ENCODE measurements at places on chromosomes 3 and 15.

DNA sequence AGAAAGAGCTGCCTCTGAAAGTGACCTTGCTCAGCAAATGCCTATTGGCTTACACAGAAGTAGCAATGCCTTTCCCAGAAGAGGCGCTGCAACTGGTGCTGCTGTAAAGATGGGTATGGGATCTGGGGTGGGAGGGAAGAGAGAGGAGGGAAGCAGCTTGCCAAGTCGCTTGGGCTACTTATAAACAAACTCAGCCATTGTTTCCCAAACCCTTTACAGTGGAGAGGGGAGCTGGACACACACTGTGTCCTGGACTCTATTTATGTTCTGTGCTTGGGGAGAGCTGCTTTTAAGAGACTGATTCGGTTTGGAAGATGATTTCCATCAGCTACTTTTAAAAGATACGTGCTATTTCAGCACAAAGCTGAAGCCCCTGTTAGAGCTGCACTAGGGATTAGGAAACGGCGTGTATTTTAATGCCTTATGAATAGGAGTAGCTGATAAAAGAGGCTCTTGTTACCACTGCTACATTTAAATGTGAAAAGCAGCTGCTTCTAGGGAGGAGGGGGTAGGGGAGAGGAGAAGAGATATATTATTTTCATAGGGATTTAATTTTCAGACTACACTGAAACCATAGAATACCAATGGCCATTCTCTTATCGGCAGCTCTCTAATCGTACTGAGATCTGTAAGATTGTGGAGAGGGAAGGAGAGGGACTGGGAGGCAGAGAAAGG, 440.6 kb downstream of the MCTP2 start:
- no peak for DNase-seq

GRCh38 chr3:169171739-169172138, 491.8 kb downstream of the MECOM start:
- DNase-seq = no peak

DNA sequence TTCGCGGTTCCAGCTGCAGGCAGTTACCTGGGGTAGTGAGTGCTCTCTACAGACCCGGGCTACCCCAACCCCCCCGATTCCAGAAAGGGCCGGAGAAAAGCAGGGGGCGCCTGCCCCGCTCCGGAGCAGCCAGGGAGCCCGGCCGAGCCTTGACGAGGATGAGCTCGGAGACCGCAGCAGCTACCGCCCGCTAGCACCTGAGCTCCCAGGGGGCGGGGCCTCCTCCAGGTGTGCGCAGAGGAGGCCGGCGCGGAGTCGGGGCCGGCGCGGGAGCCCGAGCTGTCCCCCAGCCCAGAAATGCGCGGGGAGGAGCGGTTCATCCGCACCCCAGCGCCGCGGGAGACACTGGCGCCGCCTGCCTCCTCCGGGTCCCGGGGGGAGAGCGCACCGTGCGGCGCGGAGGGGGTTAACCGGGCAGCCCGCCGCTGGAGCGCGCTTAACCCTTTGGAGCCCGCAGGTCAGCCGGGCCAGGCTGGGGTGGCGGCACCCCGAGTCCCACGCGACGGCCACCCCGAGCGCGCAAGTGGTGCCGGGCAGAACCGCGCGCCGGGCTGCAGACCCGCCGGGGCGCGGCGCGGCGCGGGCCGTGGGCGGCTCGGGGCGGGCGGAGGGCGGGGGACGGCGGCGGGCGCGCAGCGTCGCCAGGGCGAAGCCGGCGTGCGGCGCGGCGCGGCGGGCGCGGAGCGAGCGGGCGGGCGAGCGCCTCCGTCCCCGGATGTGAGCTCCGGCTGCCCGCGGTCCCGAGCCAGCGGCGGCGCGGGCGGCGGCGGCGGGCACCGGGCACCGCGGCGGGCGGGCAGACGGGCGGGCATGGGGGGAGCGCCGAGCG, at the start of gene CACNA1D:
CACNA1D (plus strand) TSS at position 649 of the 829 bp plus-strand sequence. CDS start 556 bp downstream, outside the sequence.
- DNase-seq = no peak

DNA sequence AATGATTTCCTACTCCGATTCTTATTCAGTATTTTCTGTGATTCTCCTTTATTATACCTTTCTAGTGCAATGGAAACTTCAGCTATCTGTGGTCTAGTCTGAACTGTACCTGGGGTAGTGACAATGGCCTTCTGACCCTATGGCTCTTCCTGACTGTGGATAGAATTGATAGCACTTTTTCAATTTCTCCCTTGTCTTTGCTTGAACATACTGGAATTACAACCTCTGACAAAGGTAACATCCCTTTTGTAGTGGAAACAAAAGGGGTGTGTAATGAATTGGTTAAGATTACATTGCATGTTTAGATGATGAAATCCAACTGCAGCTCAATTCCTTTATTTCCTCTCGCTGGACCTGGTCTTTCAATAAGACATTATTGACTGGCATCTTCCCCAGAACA, 21.0 kb upstream of the SOX2 start:
- no peak for DNase-seq

DNA sequence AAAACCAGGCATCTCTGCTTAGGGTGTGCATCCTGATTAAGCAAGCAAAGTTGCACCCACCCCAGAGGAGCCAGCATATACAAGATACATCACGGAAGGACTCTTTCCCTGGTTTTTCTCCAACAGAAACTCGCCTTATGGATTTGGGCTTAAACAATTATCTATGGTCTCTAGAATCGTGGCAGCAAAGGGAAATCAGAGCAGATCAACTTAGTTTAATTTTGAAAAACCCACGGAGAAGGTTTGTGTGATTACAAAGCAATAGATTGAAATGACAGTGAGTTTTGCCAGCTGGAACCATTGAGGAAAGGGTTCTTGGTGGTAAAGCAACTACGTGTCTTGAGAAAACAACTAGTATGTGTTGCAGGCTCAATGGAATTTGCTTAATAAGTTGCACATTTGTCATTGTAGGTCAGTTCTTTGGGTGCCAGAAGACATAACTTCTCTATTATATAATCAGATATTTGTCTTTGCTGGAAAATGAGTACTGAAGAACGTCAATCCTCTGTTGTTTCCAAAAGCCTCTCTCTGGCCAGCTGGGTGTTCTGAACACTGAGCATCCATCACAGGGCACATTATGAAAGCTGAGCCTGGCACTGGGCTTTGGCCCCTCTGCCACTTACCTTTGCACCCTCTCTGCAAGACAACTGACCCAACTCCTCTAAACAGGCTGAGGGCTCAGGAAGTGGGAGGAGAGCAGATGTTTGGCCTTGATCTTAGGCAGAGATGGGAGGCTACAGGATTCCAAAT, 75.7 kb upstream of the FBN1 start:
- DNase-seq = no peak

DNA sequence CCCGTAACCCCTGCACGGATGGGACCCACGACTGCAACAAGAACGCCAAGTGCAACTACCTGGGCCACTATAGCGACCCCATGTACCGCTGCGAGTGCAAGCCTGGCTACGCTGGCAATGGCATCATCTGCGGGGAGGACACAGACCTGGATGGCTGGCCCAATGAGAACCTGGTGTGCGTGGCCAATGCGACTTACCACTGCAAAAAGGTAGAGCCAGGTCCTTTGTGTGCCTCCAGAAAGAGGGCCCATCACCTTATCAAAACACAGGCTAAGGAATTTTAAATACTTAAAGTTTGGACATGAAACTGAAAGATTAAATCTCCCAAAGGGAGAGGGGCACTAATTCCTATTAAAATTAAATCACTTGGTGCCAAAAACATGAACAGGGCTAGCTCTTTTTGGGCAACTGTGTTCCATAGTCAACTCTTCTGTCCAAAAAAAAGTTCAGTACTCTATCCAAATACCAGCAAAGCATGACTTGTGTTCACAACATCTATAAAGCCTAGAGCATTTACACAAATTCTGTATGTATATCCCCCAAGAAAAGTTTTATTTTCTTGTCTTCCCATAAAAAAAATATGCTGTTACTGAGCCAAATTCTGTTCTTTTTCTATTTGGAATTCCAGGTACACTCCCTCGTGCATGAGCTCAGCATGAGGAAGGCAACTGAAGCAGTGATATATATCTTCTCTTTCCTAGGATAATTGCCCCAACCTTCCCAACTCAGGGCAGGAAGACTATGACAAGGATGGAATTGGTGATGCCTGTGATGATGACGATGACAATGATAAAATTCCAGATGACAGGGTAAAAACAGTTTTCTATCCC, 9.2 kb downstream of the THBS1 start:
- DNase-seq = no peak

- DNase-seq = no peak
Observed at GRCh38 chr15:78257681-78258080, 6.7 kb upstream of the DNAJA4 start.

DNA sequence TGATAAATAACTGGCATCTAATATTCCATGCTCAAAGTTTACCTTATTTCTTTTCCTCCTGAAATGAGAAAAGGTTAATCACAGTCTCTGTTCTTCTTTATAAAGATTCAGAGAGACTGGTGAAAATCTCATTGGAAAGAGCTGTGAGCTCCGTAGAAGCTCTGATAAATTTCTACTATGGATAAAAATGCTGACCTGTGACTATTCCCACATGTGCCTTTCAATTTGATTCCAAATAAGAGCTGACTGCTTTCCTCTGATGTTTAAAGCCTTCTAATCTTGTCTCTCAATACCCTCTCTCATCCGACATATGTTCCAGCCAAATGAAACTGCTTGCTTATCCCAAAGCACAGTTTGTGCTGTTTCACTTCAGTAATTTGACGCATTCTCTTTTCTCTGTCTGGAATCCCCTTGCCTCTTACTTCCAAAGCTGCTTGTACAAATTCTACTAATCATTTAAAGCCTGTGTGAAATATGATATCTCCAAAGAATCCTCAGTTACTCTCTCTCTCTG, 130.1 kb downstream of the RTP4 start:
- DNase-seq = no peak

- DNase-seq = no peak
Observed at GRCh38 chr3:114928989-114929640, 218.0 kb downstream of the ZBTB20 start.

GRCh38 chr3:139933766-139934165, 1.2 kb upstream of the CLSTN2 start:
- DNase-seq = no peak

DNA sequence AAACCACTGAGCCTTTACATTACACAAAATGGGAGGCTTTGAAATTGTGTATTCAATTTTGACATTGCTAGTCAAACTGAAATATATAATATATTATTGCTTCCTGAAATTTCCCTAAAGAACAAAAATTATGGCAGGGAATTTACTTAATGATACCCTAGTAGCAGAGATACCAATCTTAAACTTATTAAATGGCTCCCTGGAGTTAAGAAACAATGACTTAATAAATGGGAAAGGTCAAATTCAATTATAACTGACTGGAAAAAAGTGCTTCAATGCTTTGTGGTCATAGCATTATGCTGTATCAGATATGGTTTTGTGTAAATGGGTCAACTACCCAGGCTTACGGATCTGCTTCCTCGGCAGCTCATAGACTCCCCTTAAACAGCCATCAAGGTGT, 244.1 kb downstream of the CNTN3 start:
- no peak for DNase-seq

DNA sequence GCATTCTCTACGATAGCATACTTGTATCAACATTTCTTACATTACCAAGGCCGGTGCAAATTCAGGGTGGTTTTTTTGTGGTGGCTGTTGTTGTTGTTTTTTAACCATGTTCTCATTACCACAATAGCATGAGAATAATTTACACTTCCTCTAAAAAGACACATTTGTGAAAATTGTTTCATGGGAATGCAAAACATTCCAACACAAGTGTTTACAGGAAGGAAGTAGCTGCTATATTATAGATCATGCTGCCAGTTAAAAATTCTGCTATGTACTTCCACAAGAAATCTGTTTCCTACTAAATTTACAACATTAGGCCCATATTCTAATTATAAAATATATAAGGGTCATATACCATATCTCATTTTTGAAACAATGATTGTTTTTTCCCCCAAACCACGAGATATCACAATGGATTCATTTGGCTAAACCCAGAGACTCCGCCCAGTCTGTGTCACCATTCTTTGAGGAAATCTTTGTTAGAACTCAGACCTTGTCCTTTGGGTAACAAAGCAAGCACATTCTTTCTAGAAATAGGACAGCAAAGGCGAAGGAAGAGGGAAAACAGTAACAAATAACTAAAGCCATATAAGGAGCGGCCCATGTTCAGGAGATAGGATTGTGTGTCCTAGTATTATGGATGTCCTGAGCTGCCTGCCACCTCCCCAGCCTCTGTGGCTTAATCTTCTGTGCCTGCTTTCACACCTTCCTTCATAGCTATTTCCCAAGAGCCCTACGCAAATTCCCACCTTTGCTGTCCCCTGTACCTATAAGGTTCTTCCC, 60.1 kb downstream of the UACA start:
- no peak for DNase-seq

DNA sequence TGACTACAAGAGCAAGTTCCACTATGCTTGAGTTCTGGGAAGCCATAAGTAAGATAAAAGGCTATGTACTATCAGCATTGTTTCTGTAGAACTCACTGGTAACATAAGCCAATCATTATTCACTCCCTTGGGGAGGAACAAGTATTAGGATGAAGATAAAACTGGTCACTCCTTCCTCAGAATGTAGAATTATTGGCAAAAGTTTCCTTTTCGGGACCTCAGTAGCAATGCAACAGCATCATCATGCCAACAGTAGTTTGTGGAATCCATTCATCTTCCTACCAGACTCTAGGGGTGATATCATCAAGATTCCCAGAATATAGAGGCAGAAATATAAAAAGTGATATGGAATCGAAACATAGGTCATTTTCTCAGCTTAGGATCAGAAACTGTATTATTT, 209.5 kb downstream of the PLOD2 start:
- no peak for DNase-seq

- no peak for DNase-seq
Observed at GRCh38 chr3:81268526-81268925, 492.9 kb downstream of the GBE1 start.

DNA sequence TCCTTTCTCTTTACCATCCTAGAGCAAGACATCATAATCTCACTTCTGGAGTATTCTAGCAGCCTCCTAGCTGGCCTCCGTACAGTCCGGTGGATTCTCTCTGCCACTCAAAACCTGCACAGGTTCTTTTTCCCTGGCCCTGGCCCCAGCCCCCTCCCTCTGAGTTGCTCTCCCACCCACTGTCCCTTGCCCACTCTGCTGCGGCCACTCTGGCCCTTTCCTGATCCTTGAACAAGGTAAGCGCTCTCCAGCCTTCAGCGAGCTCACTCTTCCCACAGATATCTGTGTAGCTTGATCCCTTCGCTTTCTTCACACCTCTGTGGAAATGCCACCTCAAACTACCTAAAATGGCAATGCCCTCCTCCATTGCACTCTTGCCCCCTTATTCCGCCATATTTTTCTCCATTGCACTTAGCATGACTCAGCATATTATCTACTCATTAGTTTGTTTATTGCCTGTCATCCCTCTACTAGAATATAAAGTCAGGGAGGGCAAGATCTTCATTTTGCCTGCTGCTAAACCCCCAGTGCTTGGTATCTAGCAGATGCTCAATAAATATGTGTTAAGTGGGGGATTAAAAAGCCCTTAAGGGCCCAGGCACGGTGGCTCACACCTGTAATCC, 65.6 kb upstream of the ATP13A3 start:
- no peak for DNase-seq

GRCh38 chr3:20008646-20009045, 3.4 kb downstream of the PP2D1 start:
- DNase-seq = no peak
